ENCODE measurements at places on chromosomes 3 and 15. TPM values are rescaled to one million over a fixed set of nuclear protein-coding genes. Genes with fewer than 3 reads are reported as not detected.
A peak's percentile ranks its signal among the peaks of the same experiment; 100 is the strongest.

DNA sequence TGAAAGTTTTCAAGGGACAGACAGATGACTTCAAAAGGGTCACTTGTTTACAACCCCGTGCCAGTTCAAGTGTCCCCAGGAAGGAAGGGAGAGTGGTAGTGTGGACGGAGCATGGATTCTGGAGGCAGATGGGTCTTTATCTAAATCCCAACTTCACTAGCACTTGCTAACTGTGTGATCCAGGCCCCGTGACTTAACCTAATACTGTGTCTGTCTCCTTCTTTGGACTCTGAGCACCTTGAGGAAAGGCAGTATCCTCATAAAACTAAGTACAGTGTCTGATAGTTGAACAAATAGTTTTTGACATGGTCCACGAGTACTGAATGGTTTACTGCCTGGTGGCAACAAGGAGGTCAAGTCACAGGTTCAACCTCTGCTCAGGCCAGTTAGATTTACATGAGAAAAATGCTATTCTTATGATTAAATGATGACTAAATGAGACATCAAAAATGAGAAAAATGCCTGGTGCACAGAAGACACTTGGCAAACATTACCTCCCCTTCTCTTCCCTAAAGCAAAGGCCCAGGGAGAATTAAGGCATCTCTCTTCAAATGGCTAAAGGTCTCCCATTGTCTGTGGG is 48.9 kb downstream of the ABCC5 start:
- DNase-seq = no peak

GRCh38 chr3:123256256-123256655 is 54.5 kb downstream of the SEC22A start:
- DNase-seq = no peak

DNA sequence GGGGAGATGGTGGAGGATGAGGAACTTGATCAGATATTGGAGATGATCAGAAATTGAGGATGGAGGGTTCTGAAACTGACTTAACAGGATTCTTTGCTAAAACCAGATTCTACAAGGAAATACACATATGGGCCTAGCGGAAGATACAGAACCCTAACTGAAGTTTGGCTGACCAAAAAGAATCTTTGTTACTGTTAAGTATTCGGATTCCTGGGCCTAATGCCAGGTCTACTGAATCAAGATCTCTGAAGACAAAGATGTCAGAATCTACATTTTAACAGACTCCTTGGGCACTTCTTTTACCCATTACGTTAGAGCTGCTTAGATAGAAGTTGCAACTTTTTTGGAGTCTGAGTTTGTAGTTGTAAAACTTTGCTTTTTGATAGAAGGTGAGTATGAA is 137.7 kb downstream of the FNDC3B start:
- DNase-seq = no peak

- no peak for DNase-seq
Measured at GRCh38 chr3:39900462-39901002, 91.1 kb downstream of the MYRIP start.

- DNase-seq = no peak
Measured at GRCh38 chr3:196398782-196399181, 33.4 kb downstream of the UBXN7 start.

DNA sequence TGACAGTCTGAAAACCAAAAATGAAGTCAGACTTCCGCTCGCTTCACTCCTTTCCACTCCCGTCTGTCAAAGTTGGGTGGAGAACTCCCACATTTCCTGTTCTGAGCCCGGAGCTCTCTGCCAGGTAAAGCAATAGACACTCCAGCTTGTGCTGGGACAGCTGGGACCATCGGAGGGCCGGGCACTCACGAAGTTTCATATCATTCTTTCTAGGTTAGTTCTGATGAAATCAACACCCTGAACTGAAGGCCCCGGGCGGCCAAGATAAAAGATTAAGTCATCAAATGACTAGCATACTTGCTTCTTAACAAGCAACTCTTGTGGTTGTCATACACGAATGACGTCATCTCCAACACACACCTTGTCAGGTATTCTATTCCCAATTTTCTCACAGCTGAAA is 42.1 kb downstream of the MAGI1 start:
- no peak for DNase-seq

DNA sequence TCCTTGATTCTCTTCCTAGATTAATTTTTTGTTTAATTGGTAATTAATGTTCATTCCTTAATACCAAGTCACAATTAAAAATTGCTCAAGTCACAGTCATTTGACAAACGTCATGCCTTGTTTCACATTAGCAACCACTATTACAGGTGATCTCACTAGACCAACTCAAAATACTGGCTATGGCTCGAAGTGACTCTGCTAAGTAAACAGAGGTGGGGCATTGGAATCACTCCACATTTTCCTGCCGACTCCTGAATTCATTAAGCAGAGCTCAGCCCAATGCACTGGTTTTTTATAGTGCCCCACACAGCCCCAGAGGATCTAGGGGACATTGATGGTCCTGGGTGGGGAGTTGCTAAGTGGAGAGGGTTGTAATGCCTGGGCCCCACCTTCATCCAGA is 201.2 kb upstream of the NSMCE3 start:
- DNase-seq = peak; percentile 51

- no peak for DNase-seq
Measured at GRCh38 chr3:188097791-188098190, 56.2 kb upstream of the LPP start.

GRCh38 chr15:90869140-90869541 is 753 bp downstream of the FURIN start:
- DNase-seq = no peak

DNA sequence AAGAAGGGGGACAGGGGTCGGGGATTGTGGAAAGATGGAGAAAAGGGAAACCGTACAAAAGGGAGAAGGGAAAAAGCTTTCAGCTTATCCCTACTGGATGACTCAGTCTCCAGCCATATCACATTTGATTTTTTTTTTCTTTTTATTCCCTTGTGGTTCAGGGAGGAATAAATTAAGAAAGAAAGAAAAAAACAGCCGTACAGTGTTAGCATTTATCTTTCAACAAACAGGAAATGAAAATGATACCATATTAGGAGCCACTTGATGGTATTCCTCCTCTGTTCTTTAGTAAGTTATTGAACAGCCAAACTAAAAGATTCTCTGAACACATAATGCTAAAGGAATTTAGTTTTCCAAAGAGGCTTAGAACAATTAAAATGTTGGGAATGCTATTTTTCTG is 594.4 kb downstream of the FOXP1 start:
- DNase-seq = peak; percentile 48

DNA sequence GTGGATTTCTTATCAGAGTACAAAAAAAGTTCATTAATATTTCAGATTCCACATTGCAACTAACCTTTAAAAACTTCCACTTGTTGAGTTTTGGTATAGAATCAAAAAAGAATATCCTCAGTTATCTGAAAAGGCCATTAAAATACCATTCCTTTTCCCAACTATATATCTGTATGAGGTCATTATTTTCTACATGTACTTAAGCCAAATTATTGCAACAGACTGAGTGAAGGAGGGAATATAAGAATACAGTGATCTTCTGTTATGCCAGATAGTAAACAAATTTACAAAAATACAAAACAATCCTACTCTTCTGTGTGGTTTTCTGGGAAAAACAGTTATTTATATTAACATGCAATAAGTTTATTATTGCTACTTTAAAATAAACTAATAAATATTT is 5.7 kb upstream of the GANC start:
- no peak for DNase-seq

DNA sequence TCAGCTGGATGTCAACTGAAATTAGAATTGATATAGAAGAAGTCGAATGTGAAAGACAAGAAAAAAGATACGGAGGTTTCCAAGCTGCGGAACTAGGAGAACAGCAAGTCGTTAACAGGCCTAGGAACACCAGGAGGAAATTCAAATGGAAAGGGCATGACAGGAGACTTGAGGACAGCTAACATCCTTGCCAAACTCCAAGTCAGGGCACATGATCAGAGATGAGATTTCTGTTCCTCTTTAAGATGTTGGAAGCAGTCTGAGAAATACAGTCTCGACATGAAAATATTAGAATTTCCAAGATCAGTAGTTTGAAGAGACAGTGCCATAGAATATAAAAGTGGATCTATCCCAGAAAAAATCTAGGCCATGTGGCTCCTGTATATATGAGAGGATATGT is 5.0 kb downstream of the MYO5A start:
- DNase-seq = no peak

Gene CHRM5
- not detected for total RNA-seq

Gene FAM81A
- 4.1 TPM for total RNA-seq

Gene RTP3
- not detected for total RNA-seq

Gene RPP14
- total RNA-seq = 7.7 TPM

Gene SNX22
- total RNA-seq = 2.0 TPM

Gene TRIM71
- total RNA-seq = not detected

All from Caki2 (cell line).